ENCODE measurements at places on chromosomes 13 and 19. TPM values are rescaled to one million over a fixed set of nuclear protein-coding genes. Genes with fewer than 3 reads are reported as not detected.

GRCh38 chr19:531753-532560, at the start of gene CDC34:
Gene CDC34 (plus strand): TSS chr19:531760. CDS start chr19:531932, 172 bp downstream.
- no peak for DNase-seq

GRCh38 chr19:16068696-16069259, 7.5 kb upstream of the TPM4 start:
- no peak for DNase-seq

DNA sequence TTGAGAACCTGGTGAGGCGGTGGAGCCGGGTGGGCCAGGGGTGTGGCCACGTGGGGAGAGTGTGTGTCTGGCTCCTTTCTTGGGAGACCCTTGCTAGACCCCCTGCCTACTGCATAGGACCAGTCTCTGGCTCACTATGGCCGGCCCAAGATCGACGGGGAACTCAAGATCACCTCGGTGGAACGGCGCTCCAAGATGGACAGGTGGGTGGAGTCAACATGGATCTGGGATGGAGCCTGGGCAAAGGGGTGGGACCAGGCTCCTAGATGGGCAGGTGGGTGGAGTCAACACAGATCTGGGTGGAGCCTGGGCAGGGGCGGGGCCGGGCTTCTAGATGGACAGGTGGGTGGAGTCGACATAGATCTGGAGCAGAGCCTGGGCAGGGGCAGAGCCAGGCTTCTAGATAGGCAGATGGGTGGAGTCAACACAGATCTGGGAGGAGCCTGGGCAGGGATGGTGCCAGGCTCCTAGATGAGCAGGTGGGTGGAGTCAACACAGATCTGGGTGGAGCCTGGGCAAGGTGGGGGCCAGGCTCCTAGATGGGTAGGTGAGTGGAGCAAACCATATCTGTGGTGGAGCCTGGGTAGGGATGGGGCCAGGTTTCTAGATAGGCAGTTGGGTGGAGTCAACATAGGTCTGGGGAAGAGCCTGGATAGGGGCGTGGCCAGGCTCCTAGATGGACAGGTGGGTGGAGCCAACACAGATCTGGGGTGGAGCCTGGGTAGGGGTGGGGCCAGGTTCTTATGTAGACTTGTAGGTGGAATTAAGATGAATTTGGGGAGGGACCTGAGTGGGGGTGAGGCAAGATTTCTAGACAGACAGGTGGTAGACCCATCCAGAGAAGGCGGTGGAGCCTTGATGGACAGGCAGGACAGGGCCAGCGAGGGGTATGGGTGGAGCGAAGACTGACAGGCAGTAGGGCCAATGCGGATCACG, 56.5 kb downstream of the VAV1 start:
- DNase-seq: no peak

- DNase-seq: no peak
These were observed 93.3 kb downstream of the PIBF1 start for GRCh38 chr13:72875233-72875632.

DNA sequence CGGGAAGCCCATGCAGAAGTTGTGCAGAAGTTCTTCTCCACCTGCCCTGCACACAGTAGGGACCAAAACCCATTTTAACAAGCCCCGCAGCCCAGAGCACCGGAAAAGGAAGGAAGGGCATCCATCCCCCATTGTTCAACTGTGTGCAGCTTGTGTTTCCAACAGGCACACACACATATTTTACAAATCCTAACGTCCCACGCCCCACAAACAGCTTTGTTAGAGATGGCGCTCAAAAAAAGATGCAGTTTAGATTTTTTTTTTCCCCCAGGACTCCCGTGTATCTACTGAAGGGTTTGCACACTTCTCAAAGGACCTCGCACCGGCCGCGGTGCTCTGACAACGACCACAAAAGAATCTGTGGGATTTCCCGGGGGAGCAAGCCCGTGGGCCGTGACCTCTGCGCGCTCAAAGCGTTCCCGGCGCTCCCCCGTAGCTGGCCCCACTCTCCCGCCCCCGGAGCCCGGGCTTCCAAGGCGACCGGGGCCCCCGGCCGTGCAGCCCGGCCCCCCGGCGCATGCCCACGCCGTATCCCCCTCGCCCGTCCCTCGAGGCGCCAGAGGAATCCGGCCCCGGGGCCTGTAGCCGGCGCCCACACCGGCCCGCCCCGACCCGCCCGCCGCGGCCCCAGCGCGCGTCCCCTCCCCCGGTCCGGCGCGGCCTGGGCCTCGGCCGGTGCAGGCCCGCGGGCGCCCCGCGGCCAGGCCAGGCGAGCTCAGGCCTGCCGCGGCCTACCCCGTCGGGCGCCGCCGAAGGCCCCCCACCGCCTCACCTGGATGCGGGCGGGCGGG, 523 bp downstream of the ELAVL1 start:
- no peak for DNase-seq

- DNase-seq: no peak
These were observed 1.8 kb downstream of the ZNF460 start for GRCh38 chr19:57282011-57282643.

DNA sequence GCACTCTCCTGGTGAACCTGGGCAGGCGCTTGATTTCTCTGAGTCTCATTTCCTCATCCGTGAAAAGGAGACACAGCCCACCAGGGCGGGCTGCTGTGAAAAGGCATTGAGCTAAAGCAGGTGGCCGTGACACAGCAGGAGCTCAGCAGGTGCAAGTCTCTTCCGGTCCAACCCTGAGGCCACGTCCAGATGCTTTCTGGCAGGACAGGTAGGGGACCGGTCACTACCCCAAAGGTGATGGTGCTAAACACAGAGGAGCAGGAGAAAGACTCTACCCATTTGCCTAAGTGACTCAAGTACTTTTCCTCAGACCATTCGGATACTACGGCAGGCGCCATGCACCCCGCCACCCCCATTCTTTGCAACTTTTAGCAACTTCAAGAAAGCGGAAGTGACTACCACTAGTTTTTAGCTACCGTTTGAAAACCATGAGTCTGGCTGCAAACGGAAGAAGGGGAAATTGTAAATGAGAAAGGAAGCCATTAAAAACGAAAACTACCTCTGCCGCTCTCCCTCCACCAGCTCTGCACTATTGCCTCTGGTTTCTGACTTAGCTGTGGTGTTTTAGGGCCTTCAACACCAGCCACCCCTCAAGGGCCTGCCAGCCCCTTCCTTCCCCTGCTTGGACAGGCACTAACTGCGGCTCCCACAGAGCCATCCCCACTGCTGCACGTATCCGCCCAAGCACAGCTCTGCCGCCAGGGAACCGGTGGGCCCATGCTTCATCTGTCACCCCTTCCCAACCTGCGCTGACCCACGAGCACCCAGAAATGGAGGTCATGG, 4.8 kb downstream of the PPP6R1 start:
- no peak for DNase-seq

GRCh38 chr13:106393776-106394175, 141.7 kb downstream of the EFNB2 start:
- DNase-seq: no peak

DNA sequence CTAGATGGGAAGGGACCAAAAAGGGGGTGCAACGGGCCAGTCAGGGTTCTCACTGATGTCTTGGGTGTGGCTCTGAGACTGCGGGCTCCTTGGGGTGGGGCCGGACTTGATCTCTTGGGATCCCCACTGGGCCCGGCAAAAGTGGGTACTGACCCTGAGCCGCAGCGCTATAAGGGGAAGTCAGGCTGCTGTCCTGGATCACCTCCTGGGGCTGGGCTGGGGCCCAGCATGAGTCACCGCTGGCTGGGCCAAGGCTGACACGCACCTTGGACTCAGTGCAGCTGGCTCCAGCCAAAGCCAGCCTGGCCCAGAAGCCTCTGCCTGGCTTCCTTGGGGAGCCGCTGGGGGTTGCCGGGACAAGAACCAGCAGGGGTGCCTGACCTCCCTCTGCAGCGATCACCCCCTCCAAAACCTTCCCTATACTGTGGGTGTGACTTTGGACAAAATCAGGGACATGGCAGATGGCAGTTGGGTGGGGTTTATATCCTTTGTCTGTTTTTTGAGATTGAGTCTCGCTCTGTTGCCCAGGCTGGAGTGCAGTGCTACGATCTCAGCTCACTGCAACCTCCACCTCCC, 617 bp upstream of the IQCN start:
- DNase-seq: no peak

- no peak for DNase-seq
These were observed 91.8 kb downstream of the UBL3 start for GRCh38 chr13:29758531-29759114.

- no peak for DNase-seq
These were observed 669.6 kb downstream of the UQCRFS1 start for GRCh38 chr19:28543244-28543776.

DNA sequence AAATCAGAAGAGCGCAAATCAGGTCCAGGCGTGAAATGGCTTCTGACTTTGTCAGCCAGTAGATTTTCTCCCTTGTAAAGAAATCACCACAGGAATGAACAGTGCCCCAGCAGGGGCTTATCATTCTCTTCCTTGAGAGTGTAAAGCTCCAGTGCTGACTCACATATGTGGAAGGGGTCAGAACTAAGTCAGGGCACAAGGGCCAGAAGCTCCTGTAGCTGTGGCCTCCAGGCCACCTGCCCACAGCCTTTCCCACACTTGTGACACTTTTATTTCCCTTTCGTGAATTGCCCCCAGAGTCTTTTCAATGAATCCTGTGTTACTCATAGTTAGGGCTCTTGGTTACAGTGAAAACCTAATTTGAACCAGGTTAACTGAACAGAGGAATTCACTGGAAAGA, 99.6 kb downstream of the SUCLA2 start:
- no peak for DNase-seq

DNA sequence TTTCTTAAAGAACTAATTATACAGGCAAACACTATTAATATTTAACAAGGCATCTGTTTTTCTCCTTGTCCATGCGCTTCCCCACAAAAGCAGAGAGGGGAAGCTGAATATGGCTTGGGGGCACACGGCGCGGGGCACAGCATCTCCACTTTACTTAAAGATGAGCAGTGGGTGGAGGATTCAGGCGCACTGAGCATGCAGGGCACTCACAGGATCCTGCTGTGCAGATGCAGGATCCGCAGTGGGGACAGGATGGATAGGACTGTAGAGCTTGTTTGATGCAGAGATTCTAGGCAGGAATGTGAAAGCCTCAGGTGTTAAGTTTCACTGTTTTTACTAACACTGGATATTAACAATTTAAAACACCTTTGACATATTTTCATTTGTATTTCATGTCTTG, 43.3 kb downstream of the ATP11A start:
- no peak for DNase-seq

DNA sequence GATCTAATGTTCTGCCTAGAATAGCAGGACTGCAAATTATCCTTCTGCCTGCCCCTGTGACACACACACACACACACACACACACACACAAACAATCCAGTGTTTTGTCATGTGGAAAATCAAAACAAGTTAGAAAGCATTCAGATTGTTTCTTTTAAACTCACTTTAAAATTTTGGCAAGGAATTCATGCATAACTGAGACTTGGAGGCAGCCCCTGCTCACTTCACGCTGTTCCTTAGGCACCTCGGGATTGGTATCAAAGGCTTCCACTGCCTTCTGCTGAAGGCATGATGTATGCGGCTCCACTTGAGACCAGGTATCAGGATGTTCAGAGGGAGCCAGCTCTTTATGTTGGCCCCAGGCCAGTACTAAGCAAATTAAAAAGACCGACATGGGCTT, 158.7 kb downstream of the OXGR1 start:
- DNase-seq: no peak

DNA sequence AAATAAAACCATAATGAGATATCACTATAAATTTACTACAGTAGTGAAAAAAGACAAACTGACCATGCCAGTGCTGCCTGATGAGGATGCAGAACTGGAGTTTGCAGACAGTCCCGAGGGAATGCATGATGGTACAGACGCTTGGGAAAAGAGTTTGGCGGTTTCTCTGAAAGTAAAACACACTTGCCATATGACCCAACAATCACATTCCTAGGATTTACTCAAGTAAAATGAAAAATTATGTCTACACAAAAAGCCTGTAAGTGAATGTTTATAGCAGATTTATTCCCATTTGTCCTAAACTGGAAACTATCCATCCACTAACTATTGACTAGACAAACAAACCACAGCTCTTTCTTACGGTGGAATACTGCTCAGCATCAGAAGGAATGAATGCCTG, 271.0 kb downstream of the DNAJC15 start:
- DNase-seq: no peak

GRCh38 chr19:49553451-49554271, 25.9 kb downstream of the RCN3 start:
- DNase-seq: no peak

GRCh38 chr13:98507282-98507797, 69.6 kb downstream of the STK24 start:
- peak; percentile 81 for DNase-seq

GRCh38 chr13:50334944-50335343, 319.7 kb downstream of the KCNRG start:
- no peak for DNase-seq

GRCh38 chr13:35965226-35965927, 165.8 kb downstream of the DCLK1 start:
- no peak for DNase-seq

GRCh38 chr13:113638806-113639205, 19.2 kb downstream of the ATP4B start:
- peak; percentile 37 for DNase-seq

DNA sequence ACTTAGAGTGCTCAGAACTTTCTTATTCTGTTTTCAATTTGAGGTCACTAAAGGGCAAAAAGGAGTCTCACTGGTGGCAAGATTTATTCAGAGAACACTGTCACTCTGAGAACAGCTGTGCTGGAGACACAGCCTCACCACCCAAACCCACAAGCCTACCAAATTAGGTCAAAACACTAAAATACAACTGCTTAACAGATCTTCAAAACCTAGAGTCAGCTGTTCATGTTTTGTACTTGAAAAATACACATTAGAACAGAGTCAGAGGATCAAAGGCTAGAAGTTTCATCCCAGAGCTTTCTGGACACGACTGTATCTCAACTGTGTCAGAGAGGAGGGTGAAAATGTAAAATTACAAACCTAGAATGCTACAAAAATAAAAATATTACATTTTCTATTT, 89.3 kb downstream of the MIPEP start:
- DNase-seq: no peak

DNA sequence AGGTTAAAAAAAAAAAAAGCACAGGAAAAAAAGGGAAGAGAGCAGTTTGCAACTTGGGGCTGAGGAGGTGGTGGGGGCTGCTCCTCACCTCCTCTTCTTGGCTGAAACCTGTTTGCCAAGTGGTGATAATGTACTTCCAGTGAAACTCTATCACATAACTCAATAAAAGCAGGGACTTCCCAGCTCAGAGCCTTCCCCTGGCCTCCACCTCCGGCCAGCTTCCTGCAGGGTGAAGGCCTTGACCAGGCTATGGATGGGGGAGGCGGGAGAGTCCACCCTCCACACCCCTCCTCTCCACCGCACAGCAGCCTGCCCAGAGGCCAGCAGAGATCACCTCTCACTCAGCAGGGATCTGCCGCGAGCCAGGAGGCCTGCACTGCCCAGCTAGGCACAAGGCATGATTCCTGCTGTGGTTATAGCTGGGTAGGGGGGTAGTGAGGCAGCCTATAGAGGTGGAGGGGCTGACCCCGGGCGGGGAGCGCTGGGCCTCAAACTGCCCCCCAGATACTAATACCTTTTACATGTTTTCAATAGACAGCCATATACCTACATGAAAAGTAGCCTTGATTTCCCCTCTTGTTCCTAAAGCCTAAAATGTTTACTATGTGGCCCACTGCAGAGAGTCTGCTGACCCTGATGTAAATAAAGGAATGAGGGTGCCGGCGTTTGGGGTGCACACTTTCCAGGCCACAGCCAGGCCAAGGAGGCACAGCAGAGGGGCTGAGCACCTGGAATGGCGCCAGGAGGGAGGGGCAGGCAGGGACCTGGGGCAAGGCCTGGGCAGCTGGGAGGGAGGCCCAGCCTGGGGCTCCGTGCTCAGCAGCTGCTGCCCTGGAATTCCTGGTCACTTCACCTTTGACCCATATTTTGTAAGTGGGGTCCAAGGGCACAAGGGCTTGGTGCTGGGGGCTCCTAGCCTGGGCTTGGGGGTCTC, 10.3 kb downstream of the ZNF787 start:
- no peak for DNase-seq

Gene PROSER1
- total RNA-seq: 40.9 TPM

Gene SIGLEC12
- not detected for total RNA-seq

Gene SLC27A5
- total RNA-seq: 9.3 TPM

Gene CATSPERD
- 0.41 TPM for total RNA-seq
